ENCODE measurements at places on chromosomes 5 and 9.
A peak's percentile ranks its signal among the peaks of the same experiment; 100 is the strongest.

DNA sequence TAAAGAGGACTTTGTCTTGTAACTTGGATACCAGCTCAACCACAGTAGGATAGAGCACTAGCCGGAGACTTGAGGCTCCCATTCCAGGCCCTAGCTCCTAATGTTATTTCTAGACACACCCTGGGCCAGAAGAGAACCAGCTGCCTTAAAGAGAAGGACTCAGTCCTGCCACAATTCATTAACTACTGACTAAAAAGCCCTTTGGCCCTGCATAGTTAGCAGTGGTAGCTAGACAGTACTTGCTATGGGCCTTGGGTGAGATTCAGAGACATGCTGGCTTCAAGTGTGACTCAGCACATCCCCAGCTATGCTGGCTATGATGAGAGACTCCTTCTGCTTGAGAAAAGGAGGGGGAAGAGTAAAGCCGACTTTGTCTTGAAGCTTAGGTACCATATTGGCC lies 47.3 kb downstream of the TMEM167A start:
- peak; percentile 2 for DNase-seq

GRCh38 chr9:108039012-108039411 lies 549.4 kb upstream of the KLF4 start:
- no peak for DNase-seq

- DNase-seq: no peak
These were observed 4.3 kb upstream of the ARID3C start for GRCh38 chr9:34633166-34633565.

DNA sequence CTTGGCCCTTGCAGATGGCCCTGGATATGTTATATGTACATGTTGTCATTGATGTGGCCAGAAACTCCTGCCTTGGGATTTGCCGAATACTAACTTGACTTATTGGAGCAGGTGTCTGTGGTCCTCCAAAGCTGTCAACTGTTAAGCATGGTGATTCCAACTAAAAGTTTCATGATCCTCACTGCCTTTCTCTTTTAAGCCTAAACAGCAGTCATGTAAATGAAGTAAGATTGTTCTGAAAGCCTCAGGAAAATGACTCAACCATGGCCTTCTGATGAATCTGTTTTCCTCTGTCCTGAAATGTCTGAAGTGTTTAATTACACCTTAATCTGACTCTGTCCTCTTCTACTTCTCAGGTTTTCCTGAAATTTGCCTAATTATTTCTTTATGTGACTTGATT lies 245.0 kb downstream of the FAM114A2 start:
- no peak for DNase-seq

DNA sequence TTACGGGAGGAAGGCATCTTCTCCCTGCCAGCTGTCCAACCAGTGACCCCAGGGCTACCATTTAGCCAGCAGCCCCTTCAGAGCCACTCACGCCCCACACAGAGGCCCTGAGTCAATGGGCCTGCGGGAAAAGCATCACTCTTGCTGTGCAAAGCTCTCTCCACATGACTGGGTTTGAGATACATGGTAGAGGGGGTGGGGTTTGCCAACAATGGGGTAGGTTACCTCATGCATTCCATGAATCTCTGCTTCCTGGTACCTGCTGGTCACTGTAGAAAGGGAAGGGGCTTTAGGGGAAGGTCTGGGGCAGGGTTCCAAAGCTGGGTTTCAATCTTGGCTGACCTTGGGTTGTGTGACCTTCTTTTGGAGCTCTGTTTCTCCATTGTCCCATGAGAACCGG lies 22.9 kb upstream of the TTLL11 start:
- no peak for DNase-seq

DNA sequence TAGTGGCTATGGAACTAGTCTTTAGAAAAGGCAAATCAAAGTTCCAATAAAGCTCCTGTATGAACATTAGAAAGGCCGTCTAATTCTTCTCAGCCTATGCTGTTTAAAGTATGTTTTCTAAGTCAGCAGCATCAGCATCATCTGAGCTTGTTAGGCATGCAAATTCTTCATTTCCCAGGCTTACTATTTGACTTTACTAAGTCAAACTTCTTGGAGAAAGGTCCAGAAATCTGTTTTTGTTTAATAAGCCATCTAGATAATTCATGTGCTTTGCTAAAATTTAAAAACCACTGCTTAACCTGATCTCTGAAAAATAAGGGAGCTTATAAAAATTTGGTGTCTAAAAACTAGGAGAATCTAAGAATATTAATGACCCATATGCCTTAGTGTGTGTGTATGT lies 200.2 kb upstream of the SGCD start:
- no peak for DNase-seq

DNA sequence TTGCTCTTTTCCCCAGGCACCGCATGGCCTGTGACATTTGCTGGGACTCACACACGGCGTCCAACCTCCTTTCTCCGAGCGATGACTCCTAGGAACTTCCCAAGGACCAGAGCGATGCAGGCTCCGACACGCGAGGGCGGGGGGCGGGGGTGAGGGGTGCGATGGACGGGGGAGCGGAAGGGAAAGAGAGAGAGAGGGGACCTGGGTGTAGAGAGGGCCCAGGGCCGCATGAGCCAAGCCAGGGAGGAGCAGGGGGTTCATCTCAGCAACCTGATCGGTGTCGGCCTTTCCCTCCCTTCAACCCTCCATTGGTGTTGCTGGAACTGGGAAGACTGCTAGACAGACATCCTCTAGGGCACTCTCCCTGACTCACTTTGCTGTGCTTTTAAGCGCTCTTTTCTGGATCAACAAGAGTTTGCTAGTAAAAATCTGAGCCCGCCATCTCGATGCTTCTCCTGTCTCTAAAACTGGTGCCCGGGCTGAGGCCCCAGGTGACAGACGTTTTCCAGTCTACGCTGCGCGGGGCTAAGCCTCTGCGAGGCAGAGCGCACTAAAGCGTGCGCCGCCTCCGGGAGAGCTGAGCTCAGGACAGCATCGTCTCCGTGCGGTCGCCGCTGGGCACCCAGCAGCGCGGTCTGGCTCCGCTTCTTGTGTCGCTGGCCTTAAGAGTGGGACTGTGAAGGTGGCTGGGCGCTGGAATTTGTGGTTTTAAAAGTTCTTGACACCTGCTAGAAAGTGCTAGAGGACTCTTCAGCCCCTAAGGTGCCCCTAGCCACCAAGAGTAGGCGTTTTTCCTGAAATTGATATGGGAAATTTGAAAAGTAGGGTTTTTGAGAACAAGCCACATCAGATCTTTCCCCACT lies 1.0 kb upstream of the TSLP start:
- no peak for DNase-seq
